ENCODE measurements at places on chromosomes 11 and 22. TPM values are rescaled to one million over a fixed set of nuclear protein-coding genes. Genes with fewer than 3 reads are reported as not detected.

MPPED2 gene
- total RNA-seq, result not detected

KDM4E gene
- not detected for total RNA-seq

GAL3ST3 gene
- 0.36 TPM for total RNA-seq

ZP1 gene
- total RNA-seq, result not detected

DGCR6L gene
- total RNA-seq, result 34.7 TPM

NCF4 gene
- not detected for total RNA-seq

ALG12 gene
- total RNA-seq, result 14.1 TPM

CHCHD10 gene
- 12.6 TPM for total RNA-seq

SCN2B gene
- total RNA-seq, result not detected

RHOD gene
- total RNA-seq, result 5.2 TPM

RAB36 gene
- total RNA-seq, result 3.3 TPM

CELSR1 gene
- 1.3 TPM for total RNA-seq

CYP2R1 gene
- total RNA-seq, result 18.2 TPM

AGBL2 gene
- 0.07 TPM for total RNA-seq

ZNF280B gene
- total RNA-seq, result 2.2 TPM

BIK gene
- 0.86 TPM for total RNA-seq

SCN4B gene
- total RNA-seq, result 0.13 TPM

PIWIL4 gene
- 0.79 TPM for total RNA-seq

FAM227A gene
- total RNA-seq, result 1.5 TPM

RAG1 gene
- total RNA-seq, result 1.7 TPM

PSMD13 gene
- total RNA-seq, result 184 TPM

CYB5R2 gene
- 1.1 TPM for total RNA-seq

HPS5 gene
- 28.9 TPM for total RNA-seq

GRIK4 gene
- total RNA-seq, result 0.07 TPM

DTX4 gene
- 0.14 TPM for total RNA-seq

DEFB131B gene
- total RNA-seq, result not detected

IFITM10 gene
- not detected for total RNA-seq

KLHL35 gene
- total RNA-seq, result 1.0 TPM

GPHA2 gene
- total RNA-seq, result not detected

OR6T1 gene
- not detected for total RNA-seq

CRYBA4 gene
- not detected for total RNA-seq

OR8A1 gene
- total RNA-seq, result not detected
